ENCODE measurements at places on chromosomes 2 and 18.

- no peak for DNase-seq
Measured at GRCh38 chr2:220365023-220365422, 737.6 kb downstream of the SLC4A3 start.

- DNase-seq = peak; percentile 86
Measured at GRCh38 chr2:181891966-181892798, 652 bp downstream of the ITPRID2 start.

GRCh38 chr18:79429785-79430281 is 34.1 kb downstream of the NFATC1 start:
- no peak for DNase-seq

GRCh38 chr2:236120141-236120601 is 48.0 kb downstream of the GBX2 start:
- no peak for DNase-seq

GRCh38 chr18:49572611-49573345 is 10.9 kb downstream of the LIPG start:
- DNase-seq = no peak

- peak; percentile 32 for DNase-seq
Measured at GRCh38 chr2:3527886-3528785, 8.8 kb upstream of the ADI1 start.

All from H1 (cell line).